Activated naive CD4-positive, alpha-beta T cell treated with anti-CD3 and anti-CD28 coated beads for 36 hours (primary cell): ENCODE measurements at places on chromosomes 12 and 14.
A peak's percentile ranks its signal among the peaks of the same experiment; 100 is the strongest.

DNA sequence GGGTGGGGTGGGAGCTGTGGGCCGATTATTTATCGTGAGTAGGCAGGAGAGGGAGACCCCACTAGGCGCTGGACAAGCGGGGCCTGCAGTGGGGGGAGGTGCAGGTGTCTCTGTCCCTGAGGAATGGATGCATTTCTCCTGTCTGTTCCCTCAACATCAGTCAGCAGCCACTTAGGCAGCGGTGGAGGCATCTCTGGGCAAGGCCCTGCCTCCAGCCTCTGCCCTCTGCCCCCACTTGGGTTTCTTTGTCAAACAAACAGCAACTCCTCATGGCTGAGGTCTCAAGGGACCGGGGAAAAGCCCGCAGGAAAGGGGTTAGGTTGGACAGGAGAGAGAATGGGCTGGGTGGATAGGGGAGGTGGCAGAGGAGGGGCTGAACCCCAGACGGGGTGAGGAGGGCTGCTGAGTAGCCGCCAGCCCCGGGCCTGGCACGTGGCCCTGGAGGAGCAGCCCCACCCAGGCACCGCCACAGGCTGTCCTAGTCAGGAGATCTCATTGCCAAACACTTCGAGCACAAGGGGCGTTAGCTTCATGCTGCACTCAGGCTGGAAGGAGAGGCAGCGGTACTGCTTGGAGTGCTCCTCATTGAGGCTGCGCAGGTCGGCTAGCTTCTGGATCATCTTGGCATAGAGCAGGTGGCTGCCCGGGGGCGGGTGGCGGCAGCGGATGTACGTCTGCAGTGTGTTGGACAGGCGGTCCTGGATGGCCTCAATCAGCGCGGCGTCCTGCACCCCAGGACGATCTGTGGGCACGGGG, 24.7 kb upstream of the HDAC7 start:
- no peak for DNase-seq

GRCh38 chr12:2652401-2653081, 142.2 kb upstream of the FKBP4 start:
- DNase-seq = no peak

GRCh38 chr12:120879102-120879501, 25.1 kb downstream of the SPPL3 start:
- DNase-seq = no peak

DNA sequence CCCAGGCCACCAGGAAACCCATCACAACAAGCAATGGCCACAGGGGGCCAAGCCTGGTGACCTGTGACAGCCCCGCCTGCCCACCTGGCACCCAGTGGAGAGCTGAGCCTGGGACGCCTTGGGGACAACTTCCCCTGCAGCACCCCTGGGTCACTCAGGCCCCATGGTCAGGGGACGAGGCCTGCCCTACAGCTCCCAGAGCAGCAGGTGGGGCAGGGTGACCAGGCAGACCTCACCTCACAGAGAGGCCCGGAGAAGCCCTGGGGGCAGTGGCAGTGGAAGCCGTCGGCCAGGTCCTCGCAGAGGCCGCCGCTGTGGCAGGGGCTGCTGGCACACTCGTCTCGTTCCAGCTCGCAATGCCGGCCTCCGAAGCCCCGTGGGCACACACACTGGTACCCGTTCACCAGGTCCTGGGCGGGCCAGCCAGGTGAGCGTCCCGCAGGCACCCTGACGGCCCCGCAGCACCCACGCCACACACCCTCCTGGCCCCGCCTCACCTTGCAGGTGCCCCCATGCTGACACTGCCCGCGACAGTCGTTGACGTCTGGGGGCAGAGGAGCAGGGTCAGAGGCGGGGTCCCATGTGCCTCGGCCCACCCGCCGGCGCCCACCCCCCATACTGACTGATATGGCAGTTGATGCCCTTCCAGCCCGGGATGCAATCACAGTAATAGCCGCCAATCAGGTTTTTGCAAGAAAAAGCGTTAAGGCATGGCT, 18.1 kb downstream of the JAG2 start:
- DNase-seq = no peak

GRCh38 chr12:121110211-121110940, 22.3 kb upstream of the P2RX7 start:
- DNase-seq = peak; percentile 80

DNA sequence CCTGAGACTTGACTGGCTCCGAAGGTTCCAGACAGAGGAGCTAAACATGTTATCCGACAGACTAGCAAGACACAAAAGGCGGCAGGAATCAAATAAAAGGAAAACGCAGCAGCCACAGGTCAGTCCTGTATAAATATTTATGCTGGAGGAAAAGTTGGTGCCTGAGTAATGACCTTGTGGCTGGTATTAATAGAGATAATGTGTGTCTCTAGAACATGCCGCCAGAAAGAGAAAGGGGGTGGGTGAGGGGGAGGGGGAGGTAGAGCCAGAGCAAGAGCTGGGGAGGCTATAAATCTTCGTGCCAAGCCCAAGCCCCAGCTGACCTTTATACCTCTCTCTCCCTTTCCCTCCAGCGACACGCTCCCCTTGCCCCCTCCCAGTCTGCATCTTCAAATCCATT, 590.4 kb downstream of the MED13L start:
- no peak for DNase-seq

GRCh38 chr12:22722779-22723178, 97.8 kb downstream of the ETNK1 start:
- no peak for DNase-seq

DNA sequence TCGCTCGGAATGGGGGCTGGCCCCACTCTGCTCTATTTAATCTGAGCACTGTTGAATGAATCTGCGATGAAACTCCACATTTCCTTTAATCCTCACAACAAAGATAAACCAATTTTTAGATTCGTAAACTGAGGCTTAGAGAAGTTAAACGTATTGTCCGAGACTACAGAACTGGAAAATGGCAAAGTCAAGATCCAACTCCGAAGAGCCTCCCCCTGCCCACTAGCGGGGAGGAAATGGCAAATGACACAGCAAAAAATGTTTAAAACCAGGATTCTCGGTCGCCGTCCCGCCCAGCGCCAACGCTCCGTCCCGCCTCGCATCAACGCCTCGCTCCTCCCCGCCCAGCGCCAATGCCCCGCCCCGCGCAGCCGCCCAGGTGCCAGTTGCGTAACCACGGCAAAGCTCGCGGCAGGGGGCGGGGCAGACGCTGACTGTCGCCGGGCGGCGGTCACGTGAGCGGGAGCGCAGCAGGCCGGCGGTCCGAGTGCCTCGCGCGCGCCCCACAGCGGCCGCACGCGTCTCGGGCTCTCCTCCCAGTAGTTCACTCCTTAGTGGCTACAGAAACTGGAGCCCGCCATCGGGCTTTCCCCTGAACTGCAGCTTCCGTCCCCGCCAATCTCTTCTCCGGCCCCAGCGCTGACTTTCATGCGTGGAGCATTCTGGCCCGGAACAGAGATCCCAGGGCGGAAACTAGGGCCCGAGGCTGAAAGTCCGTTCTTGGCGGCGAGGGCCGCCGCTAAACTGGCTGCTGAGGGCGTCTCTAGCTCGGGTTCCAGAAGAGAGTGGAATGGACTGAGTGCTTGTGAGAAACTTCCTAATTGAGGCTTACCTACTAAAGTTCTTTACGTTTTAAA, 13.6 kb upstream of the LRRC23 start:
- peak; percentile 100 for DNase-seq

GRCh38 chr12:116337312-116337711, 59.8 kb upstream of the MED13L start:
- no peak for DNase-seq

- no peak for DNase-seq
These were observed 163.0 kb upstream of the TMCC3 start for GRCh38 chr12:94813314-94813713.

DNA sequence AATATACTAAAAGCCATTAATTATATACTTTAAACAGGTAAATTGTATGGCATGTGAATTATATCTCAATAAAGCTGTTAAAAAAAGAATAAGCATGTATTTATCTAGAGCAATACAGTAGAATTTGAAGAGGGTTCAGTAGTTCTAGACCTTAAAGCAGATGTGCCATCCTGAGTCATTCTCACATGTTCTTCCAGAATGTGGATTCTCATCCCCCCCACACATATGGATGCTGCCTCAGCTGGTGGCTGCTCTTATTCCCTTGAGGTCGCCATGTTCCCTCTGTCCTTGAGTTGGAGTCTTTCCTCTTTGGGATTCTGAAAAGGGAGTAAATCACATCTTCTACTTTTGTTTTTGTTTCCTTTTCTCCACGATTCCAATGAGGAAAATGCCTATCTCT, 321.3 kb downstream of the AEBP2 start:
- no peak for DNase-seq

GRCh38 chr14:95044463-95045105, 112.7 kb downstream of the DICER1 start:
- DNase-seq = no peak

GRCh38 chr14:105163040-105163742, 5.4 kb downstream of the JAG2 start:
- no peak for DNase-seq

DNA sequence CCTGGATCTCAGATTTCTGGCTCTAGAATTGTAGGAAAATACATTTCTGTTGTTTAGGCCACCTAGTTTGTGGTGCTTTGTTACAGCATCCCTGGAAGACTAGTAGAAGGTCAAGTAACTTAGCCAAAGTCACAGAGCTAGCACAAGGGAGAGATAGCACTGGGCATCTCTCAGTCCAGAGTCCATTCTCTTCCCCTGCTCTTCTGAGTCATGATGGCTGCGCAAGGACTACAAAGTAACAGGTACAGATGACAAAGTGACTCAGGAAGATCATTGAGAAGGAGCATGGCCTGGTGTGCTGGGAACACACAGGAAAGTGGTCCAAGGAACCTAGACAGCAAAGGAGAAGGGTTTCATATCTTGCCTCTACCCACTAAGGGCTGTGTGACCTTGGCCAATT, 19.3 kb downstream of the SLC17A8 start:
- DNase-seq = no peak

DNA sequence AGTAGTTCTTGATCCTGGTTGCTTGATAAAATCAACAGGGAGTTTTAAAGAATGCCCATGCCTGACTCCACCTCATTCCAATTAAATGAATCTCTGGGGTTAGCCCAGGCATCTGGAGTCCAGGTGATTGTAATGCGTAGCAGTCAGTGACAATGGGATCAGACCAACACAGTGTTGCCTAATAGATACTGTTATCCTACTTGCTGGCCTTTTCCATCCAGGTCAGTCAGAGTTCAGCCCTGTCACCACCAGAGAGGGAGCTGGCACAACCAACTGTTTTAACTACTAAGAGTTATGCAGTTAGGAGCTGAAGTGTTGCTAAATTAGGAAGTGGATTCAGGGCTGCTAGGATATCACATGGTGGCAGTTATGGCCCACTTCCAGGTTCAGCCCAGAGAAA, 107.1 kb downstream of the GPR135 start:
- DNase-seq = no peak

GRCh38 chr12:4379405-4379804, at the start of gene FGF23:
Gene FGF23 (minus strand): TSS chr12:4379712. CDS start chr12:4379582, 130 bp downstream.
- DNase-seq = no peak

- DNase-seq = no peak
These were observed 192.0 kb downstream of the SYT10 start for GRCh38 chr12:33247625-33248024.

- no peak for DNase-seq
These were observed 3.8 kb downstream of the PDE6H start for GRCh38 chr12:14976658-14977057.

GRCh38 chr14:103707329-103708263, 7.7 kb downstream of the XRCC3 start:
- no peak for DNase-seq

- no peak for DNase-seq
These were observed 463 bp downstream of the NACA start for GRCh38 chr12:56724701-56724971.

- DNase-seq = no peak
These were observed 80.4 kb upstream of the DIO3 start for GRCh38 chr14:101480747-101481530.

- no peak for DNase-seq
These were observed 1.3 kb downstream of the GLS2 start for GRCh38 chr12:56486694-56487093.

DNA sequence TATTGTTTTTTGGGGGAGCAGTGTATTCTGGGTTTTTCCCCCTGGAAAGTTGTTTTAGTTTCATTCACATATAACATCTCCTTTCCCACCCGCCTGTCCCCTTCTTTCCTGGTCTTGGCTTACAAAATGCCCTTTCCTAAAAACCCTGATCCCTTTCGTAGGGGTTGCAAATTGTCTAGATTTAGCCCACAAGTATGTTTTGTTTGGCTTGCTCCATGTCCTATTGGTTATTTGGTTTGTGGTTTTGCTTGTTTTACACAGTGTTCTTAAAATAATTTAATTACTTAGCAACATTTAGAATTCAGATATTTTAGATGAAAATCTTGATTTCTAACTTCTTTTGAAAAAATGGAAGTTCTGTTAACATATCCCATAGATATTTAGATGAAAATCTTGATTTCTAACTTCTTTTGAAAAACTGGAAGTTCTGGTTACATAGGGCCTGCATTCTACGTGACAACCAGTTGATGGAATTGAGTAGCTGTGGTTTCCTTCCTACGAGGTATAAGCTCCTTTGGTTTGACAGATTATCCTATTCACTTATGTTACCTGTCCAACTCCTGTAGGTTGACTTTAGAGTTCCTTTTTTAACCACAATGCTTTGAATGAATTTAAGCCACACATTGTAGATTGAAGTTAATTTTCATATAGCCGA, 89.2 kb upstream of the TMEM263 start:
- DNase-seq = no peak

DNA sequence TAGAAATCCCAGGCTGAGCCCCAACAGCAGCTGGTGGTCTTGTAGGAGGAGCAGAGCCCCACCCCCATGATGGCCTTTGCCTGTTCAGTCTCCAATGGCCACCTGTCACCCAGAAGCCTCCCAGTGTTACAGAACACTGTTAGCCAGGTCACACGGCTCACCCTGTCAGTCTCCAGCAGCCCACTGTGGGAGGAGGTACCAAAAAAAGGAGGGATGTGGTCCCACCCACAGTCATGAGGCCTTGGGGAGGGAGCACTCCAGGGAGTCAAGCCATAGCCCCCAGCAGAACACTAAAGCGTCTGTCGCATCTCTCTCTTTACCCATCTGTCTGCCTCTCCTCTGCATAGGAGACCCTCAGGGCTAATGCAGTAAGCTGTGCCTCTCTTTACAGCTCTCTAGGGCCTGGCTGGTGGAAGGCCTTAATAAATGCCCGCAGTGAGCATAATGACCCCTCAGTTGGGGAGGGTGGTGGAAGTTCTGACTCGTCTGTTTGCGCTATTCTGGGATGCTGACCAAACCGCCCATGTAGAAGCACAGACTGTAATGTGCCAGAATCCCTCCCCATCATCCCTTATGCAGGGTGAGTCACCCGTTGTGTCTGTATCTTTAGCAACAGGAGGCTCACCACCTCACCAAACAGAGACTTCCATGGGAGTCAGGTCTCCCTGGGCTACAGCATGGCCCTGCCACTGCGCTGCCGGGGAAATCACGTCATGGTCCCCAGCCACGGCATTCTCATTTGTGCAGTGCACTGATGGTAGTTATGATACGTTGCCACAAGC, 14.6 kb downstream of the C14orf132 start:
- no peak for DNase-seq

GRCh38 chr14:87491816-87492215, 501.2 kb downstream of the GALC start:
- no peak for DNase-seq

GRCh38 chr12:106248312-106248845, 559 bp upstream of the CKAP4 start:
- peak; percentile 32 for DNase-seq
